GM23248 (cell line): ENCODE measurements at places on chromosomes 16 and 17. TPM values are rescaled to one million over a fixed set of nuclear protein-coding genes. Genes with fewer than 3 reads are reported as not detected.

The ORC6 gene
- 7.8 and 13.3 TPM in 2 replicates for total RNA-seq

GRCh38 chr16:56945847-56946527, 14.0 kb downstream of the HERPUD1 start:
- no peak for DNase-seq

The IQCK gene
- total RNA-seq, result 9.8 and 24.8 TPM in 2 replicates

The SIRT7 gene
- 13.1 and 14.5 TPM in 2 replicates for total RNA-seq

DNA sequence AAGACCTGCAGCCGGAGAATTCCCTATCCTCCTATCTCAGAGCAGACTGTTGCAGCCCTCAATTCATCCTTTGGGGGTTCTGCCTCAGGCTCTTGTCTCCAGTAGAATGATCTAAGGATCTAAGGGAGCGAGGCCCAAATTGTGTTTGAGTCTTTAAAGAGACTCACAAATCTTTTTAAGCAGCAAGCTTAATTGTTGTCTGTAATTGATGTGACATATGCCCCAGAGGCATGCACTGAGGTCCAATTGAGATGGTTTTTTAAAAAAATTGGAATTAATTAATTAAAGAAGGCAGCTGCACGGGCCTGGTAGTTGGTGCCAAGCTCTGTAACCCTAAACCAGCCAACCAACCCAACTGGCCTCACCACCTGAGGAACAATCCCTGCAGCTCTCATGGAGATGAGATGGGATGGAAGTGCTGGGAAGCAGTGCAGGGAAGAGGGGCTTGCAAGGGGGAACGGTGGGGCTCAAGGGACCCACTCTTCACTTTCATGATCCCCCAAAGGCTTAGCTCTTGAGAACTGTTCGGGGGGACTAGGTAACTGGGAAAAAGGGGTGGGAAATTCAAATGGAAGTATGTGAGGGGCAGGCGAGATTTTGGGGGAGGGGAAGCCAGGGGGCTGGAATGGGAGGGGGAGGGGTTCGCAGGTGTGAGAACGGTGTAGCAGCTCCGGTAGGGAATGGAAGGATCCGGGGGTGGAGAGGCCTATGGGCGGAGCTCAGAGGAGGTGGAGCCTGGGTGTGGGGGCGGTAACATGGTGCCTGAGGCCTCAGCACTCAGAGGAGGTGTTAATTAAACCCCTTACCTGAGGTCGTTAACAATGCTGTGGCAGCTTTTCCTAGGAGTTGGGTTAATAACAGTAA, 9.2 kb upstream of the ZNF652 start:
- no peak for DNase-seq

The ZFP90 gene
- 20.6 and 52.4 TPM in 2 replicates for total RNA-seq

GRCh38 chr16:79420493-79420892, 180.0 kb downstream of the MAF start:
- DNase-seq, result no peak

The CCT6B gene
- total RNA-seq, result 2.2 and 2.9 TPM in 2 replicates

DNA sequence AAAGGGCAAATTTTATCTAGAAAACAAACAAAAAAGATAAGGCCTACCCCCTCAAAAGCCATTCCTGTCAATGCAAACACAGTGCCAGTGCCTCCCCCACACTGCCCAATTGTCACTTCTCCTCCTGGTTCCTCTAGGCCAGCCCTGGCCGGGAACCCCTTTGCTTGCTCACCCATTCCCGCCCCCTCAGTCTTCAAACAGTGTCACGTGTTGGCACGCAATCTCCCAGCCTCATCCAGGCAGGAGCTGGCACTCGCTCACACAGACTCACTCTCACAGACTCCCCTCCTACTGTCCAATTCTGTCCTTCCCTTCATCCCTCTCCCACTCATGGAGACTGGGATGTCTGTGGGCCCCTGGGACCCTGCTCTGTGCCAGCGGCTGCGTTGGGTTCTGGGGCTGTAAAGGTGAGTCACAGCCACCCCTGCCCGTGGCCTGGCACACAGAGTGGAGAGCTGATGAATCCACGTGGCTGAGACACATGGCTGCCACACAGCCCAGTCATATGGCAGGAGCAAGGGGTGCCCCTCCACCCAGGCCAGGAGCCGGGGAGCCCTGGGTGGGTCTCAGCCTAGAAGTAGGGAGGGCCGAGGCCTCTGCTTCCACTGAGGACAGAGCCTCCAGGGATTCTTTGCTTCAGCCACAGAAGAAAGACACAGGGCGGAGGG, 54.8 kb downstream of the VAC14 start:
- DNase-seq, result peak; percentile 99

- peak; percentile 13 for DNase-seq
These were observed 41.1 kb upstream of the TANGO6 start for GRCh38 chr16:68802190-68802589.

DNA sequence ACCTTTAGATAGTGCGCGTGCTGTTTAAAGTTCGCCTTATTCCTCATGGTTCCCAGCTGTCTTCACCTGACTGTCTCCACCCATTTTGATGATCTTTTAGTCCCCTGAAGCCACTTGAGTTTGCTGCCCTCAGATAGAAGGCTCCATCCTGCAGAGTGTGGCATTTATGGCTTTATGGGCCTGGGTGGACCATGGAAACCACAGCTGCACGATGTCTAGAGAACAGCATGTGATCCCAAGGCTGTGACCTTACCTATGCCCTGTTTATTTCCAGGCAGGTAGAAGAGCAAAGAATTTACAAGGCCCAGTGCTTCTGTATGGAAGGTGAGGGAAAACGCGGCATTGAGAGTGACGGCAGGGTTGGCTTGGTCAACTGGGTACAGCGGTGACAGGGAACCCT, 356.9 kb downstream of the SLC39A11 start:
- no peak for DNase-seq

The PRSS27 gene
- total RNA-seq, result 0.76 TPM in 1 of 2 replicates, not detected in the other

The KRT27 gene
- total RNA-seq, result not detected in 2 replicates

DNA sequence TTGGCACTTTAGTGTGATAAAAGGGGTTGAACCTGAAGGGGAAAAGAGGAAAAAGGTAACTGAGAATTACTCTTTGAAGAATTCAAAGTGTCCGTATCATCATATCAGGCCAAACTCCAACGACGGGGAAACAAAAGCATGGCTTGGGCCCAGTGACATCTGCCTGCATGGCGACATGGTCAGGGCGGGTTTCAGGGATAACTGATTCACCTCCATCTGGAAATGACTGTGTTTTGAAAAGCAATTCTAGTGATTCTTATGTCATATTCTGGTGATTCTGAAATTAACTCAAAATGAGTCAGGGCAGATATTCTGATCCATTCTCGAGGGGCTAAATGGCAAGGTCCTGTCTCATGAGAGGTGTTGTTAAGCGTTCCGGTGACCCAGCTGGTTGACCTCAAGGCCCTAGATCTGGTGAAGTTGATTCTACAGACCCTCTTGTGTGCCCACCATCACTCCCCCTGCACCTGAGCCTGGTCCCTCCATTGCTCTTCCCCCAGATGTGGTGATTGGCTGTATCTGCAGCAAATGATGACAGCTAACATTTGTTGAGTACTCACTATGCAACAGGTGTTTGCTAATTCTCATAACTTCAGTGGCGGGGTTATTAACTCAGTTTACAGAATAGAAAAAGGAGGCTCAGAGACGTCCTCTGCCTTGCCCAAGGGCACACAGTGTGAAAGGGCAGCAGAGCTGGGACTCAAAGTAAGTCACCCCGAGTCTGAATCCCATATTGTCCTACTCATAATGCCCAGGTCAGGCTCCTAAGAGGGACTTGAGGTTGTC, 251.8 kb downstream of the MAF start:
- DNase-seq, result no peak

- DNase-seq, result no peak
These were observed 13.4 kb downstream of the CD300E start for GRCh38 chr17:74610108-74610507.

GRCh38 chr17:39485555-39485954, 24.3 kb downstream of the CDK12 start:
- DNase-seq, result peak; percentile 97

DNA sequence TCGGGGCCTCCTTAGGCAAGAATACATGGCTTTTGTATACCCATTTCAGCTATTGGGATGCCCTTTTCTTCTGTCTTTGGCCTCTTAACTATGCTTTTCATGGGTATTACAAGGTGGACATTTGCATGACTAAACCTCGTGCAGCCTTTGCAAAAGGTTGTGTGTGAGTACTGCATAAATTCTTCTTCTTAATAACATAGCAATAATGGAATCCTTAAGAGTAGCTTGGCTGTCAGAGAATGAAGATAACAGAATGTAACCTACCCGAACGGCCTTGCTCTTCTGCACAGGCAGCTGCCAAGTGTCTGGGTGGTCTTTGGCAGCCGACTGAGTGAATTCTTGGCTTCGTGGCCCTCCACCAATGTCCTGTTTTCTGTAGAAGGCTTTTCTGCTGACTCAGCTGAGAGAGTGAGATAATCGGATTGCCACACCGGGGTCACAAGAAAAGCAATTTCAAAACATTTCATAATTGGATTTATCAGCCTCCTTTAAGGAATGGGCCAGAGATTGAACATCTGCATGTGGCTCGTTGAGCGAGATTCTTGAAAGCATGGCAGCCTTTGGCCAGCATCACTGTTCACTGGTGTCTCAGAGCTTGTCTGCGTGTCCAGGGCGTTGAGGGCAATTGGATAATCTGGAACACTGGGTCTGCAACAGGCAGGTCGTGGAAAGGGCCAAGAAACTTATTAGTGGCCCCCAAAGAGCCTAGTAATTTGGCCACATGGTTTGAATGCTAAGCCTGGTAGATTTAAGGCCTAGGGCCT, 13.4 kb downstream of the IRF8 start:
- DNase-seq, result peak; percentile 38

DNA sequence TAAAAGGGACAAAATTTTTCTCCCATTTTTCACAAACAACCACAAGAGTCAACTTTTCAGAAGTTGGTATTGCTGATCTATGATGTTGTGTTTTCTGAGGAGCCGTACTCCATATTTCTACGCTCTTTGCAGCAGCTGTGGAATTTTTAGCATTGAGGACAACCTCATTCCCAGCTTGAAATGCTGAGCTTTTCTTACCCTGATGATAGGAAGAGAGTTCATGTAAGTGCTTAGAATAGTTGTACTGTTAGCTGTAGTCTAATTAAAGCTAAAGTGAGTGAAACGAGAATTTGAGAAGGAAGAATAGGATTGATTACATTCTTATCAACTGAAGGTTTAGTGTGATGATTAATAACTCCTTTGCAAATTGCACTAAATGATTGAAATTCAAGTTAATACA, 72.3 kb downstream of the NF1 start:
- no peak for DNase-seq

The ABAT gene
- total RNA-seq, result 5.2 and 8.0 TPM in 2 replicates

The MYH2 gene
- total RNA-seq, result 0.65 and 1.5 TPM in 2 replicates

DNA sequence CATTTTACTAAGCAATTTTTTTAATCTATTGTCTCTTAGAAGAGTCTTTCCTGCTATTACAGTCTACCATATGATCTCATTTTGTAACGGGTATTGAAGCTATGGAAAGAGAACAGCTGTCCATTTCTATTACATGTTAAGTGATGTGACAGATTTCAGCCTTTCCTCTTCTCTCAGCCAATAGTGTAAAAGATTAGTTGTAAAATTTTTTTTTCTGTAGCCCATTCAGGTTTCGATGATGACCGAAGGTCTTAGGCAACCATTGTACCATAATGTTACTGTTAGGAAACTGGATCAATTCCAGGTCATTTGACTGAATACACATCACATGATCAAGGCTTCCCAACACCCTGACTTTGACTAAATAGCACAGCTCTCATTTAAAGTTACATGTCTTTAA, 147.6 kb upstream of the HLF start:
- no peak for DNase-seq

The ANTKMT gene
- 20.4 and 34.8 TPM in 2 replicates for total RNA-seq
